ENCODE measurements at places on chromosomes 2 and 18. TPM values are rescaled to one million over a fixed set of nuclear protein-coding genes. Genes with fewer than 3 reads are reported as not detected.

GRCh38 chr2:128202791-128203190, 111.8 kb downstream of the UGGT1 start:
- DNase-seq, result peak; percentile 59

- DNase-seq, result no peak
Measured at GRCh38 chr2:119489232-119489952, 34.9 kb downstream of the SCTR start.

DNA sequence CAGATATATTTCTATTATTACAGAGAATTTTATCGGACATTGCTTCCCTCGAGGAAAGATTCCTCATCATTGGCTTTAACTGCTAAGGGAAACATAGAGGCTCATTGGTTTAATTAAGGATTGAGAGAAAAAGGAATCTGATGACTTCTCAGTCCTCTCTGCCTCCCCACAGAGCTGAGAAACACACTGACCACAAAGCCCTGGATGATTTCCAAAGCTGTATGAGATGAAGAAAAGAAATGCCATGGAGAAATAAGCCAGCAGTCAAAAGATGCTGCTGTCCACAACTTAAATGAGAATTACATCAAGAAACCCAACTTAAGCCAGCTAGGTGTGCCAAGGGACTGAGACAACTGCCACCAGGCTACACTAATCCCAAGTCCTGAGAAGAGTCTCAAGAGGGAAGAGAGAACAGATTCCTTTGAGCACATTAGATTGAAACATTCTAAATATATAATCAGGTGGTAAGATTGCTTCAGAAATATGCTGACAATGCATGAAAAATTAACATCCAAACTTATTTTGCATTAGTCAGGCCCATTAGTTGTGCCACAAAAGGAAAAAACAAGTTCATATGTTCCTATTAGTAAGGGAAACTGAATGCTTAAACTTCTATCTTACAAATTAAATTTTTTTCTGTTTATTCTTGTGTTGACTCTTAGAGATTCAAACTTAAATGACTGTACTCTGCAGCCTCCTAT, 308.1 kb upstream of the CYRIA start:
- peak; percentile 80 for DNase-seq

DNA sequence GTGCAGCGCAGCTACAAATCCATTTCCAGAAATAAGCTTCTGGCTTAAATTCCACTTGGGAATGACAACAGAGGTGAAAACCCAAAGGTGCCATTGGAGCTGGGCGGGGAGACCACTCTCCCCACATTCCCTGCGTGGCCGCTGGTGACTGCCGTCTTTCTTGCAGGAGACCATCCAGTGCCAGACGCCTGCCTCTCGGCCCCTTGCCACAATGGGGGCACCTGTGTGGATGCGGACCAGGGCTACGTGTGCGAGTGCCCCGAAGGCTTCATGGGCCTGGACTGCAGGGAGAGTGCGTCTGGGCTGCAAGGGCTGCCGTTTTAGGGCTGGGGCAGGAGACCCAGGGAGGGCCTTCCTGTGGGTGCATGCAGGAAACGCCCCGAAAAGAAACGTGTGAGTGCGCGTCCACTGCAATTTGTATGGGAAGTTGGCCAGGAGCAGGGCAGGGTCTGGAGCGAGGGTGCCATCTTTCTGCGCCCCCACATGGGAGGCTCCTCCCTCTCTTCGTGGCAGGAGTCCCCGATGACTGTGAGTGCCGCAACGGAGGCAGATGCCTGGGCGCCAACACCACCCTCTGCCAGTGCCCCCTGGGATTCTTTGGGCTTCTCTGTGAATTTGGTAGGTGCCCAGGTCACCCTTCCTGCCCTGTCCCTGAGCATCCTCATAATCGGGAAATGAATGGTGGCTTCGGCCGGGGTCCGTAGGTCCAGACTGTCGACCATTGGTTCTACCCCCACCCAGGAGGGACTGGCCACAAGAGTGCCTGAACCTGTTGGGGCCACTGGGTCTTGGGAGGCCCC, 49.9 kb downstream of the SNED1 start:
- DNase-seq, result no peak

- DNase-seq, result no peak
Measured at GRCh38 chr2:48440103-48440390, 89.9 kb upstream of the STON1 start.

DNA sequence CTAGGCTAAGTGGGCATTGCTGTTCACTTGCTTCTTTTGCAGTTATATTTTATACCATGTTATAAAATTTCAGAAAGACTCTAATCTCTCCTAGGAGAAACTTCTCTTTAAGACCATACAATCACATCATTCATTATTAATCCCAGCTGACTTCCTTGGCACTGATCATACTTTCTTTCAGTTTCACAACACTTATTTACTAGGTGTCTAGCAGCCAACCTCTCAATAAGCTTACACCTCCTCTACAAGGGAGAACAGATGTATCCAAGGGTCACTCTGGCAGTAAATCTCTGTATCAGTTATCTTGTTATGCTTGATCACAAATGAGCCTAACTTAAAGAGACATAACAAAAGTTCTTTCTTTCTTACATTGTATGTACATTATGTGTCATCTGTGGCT, 69.8 kb upstream of the EPB41L5 start:
- no peak for DNase-seq

DNA sequence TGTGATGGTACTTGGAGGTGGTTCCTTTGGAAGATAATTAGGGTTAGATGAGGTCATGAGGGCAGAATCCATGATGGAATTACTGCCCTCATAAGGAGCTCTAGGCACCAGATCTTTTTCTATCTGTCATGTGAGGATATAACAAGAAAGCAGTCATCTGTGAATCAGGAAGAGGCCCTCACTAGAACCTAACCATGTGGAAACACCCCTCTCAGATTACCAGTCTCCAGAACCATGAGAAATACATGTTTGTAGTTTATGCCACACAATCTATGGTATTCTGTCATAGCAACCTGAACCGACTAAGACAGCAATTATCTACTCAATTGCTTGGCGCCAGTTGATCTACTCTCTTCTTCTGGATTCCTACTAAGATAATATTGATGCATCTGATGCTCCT, 2.4 kb upstream of the SERPINB10 start:
- no peak for DNase-seq

- peak; percentile 96 for DNase-seq
Measured at GRCh38 chr18:58362027-58362575, 266.8 kb downstream of the ALPK2 start.

GRCh38 chr18:65425366-65425765, 325.4 kb upstream of the CDH7 start:
- DNase-seq, result no peak

GRCh38 chr2:126912201-126912600, 13.5 kb downstream of the TEX51 start:
- no peak for DNase-seq

- DNase-seq, result no peak
Measured at GRCh38 chr2:237667893-237668292, 40.5 kb downstream of the LRRFIP1 start.

Gene SERPINB3
- total RNA-seq, result not detected

Gene PHLPP1
- 5.0 TPM for total RNA-seq

Gene C2orf66
- total RNA-seq, result 0.26 TPM

Gene LYPD6B
- not detected for total RNA-seq

Gene TGFA
- total RNA-seq, result not detected

Gene DAW1
- not detected for total RNA-seq
